Pulmonary artery endothelial cell (primary cell): ENCODE measurements at places on chromosomes 16 and 17. TPM values are rescaled to one million over a fixed set of nuclear protein-coding genes. Genes with fewer than 3 reads are reported as not detected.

The POLR3K gene
- total RNA-seq = 8.4 and 10.2 TPM in 2 replicates

The FN3K gene
- 4.2 and 5.3 TPM in 2 replicates for total RNA-seq

The CXCL16 gene
- 2.4 and 7.4 TPM in 2 replicates for total RNA-seq

The PPL gene
- 0.26 and 0.71 TPM in 2 replicates for total RNA-seq

The TMEM114 gene
- total RNA-seq = not detected in 2 replicates

The CACNA1G gene
- total RNA-seq = 0.04 TPM in 1 of 2 replicates, not detected in the other

The HSD17B1 gene
- total RNA-seq = 0.18 and 0.79 TPM in 2 replicates

The TNS4 gene
- total RNA-seq = 0.04 TPM in 1 of 2 replicates, not detected in the other

The CCL15 gene
- total RNA-seq = not detected in 2 replicates

The KRTAP16-1 gene
- not detected in 2 replicates for total RNA-seq

The DNAAF1 gene
- under 0.01 and 0.07 TPM in 2 replicates for total RNA-seq

The HBM gene
- not detected in 2 replicates for total RNA-seq

GRCh38 chr16:1337486-1337885, 4.0 kb downstream of the BAIAP3 start:
- DNase-seq = no peak

DNA sequence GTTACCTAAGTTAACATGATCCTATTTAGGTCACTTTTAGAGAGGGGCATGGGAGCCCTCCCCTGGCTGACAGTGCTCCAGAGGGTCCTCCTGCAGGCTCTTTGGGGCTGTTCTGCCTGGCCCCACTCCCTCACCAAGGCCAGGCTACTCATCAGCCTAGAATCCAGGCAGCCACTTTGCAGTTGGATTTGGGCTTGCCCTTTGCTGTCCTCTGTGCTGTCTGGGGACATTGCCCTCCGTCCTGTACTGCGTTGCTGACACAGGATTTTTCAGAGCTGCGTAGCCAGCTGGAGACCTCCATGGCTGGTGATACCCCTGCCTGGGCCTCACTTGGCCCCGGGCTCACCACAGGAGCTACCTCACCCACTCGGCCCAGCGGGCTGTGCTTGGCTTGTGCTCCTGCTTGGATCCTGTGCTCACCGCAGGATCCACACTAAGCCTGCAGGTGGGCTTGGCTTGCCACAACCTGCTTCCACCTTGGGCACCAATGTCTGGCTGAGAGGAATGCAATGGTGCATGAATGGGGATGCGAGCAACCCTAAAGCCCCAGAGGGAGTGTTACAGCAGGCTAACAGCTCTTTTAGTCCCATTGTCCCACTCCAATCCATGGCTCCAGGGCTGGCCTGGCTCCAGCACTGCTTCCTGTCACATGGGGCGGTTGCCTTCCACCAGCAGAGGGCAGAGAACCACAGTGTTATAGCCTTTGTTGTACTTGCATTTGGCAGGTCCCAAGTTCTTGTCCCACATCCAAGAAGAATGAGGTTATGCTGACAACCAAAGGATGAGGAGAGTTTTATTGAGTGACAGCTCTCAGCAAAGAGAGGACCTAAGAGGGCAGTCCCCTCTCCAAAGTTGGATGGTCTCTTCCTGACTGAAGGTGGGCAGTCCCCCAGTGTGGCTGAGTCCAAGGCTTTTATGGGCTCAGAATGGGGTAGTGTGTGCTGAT, 21.5 kb downstream of the CCL4 start:
- no peak for DNase-seq

DNA sequence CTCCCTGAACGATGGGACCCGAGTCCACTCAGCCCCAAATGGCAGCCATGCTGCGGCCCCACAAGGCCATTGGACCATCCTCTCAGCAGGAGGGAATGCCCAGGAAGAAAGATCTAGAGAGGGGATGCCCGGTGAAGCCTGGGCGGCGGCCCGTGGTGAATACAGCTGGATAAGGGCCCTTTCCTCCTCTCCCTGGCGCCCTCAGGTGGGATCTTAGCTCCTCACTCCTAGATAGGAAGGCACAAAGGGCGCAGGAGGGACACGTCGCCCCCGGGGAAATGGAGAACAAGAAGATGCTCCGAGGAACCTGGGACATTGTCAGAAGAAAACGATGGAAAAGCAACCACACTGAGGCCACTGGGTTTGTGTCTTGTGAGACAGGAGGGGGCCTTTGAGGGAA, 2.5 kb downstream of the CD300C start:
- DNase-seq = no peak

GRCh38 chr17:80456465-80457235, 19.8 kb downstream of the NPTX1 start:
- DNase-seq = no peak

DNA sequence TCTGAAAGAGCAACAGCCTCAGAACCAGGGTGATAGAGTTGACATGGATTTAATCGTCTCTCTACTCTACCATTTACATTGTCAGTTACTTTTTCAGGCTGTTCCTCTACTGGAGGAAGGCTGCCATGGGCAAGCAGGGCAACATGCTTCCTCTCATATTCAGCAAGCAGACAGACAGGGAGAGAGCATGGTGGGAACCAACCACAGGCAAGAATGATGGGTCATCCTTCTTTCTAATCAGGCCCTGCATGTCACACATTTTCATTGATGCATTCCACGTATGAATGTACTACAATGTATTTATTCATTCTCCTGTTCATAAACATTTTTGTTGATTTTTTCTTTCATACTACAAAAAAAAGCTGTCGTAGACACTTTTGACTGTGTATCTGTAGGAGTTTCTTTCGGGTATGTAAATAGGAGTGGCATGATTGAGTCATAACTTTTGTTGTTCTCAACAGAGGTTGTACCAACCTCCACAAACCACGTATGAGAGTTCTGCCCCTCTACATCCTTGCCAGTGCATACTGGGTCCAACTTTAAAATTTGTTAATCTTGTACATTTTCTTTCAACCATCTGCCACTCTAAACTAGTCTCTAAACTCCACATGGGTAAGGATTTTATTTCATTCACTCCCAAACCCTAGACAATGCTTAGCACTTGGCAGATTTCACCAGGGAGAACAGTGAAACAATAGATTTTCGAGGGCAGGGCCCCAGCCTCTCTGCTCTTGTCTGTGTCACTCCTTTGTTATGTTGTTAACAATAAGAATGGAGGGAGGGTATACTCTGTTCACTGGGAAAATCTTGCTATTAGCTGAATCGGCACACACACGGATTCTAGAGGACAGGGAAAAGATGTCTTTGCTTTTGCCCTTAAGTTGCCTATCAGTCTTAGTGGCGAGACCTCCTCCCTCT, 58.7 kb downstream of the CMC2 start:
- DNase-seq = no peak

DNA sequence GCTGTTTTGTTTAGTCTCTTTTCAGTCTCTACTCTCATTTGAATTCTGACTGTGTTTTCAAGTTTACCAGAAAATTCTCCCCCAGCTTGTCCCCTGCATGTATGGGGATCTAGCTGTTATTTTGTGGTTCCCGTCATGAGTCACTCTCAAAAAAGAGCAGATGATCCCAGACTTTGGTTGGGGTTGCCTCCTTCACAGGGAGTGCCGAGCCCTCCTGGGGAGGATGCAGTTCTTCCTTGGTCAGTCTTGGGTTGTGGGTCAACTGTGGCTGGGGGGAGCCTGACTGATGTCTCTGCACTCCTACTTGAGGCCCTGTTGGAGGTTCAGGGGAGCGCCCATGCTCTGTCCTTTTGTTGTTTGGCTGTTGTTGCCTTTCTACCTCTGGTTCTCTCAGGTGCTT, 37.7 kb downstream of the EPN2 start:
- no peak for DNase-seq

- DNase-seq = no peak
Observed at GRCh38 chr16:48330841-48331192, 54.4 kb downstream of the SIAH1 start.

DNA sequence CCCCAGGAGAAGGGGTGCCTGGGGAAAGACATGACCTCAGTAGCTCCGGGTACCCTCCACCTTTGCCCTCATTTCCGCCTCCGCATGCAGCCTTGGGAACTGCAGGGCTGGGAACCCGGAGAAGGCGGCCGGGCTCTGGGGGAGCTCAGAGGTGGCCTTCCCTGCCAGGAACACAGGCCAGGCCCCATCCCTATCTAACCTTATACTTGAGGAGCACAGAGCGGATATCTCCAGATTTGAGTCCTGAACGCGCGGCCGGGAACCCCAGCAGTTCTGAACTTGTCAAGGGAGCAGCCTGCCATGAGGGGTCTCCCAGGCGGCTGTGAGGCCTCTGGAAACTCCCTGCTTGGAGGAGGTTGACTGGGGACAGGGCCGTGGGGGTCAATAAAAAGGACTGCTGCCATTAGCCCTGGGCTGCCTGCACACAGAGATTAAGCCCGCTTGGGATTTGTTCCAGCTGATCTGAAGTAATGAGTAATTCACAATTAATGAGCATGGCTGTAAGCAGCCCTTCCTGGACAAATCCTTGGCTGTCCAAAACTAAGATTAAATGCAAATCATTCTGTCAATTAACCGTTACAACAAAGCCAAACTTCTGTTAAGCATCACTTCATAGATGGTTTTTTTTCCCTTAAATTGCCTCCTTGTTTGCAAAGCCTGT, 26.3 kb upstream of the METRNL start:
- DNase-seq = no peak

- DNase-seq = no peak
Observed at GRCh38 chr16:3459401-3460090, 16.1 kb downstream of the NAA60 start.

DNA sequence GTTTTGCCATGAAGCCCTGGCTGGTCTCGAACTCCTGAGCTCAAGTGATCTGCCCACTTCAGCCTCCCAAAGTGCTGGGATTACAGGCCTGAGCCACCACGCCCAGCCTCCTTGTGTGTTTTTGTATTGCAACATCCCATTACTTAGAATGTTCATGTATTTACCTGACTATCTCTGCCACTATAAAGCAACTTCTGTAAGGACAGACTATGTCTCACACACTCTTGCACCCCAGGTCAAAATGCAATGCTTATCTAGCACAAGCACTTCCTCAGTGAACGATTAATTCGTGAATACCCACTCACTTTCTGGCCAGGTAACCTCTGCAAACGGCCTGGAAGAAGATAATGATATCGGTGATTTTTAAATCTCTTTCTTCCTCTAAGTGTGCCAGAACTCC, 82.6 kb downstream of the NDEL1 start:
- no peak for DNase-seq

DNA sequence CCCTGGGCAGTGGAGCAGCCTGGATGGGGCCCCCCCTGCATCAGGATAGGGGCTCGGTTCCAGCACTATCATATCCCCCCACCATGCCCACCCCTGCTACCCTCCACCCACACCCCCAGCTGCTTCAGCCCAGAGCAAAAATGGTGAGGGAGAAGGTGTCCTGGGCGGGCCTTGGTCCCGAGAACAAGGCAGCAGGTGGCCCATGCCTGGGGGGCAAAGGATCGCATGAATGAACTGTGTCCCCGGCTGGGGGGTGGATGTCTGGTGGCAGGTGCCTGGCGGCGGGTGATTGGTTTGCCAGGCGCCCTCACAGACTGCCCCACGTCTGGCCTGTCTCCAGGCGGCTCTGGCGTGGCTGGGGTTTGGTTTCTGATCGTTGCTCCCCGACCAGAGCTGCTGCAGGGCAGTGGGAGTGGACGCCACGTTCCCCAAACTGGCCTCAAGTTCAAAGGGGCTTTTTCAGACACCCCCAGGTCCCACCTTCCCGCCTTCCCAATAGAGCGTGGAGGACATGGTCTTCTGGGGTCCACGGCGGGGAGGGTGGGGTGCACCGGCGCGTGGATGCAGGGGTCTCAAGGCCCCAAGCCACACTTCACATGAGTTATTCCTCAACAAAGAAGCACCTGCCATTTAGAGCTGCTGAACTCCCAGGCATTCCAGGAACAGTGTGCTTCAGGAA, 12.6 kb downstream of the UTS2R start:
- DNase-seq = no peak

GRCh38 chr17:74211141-74211911, 2.0 kb upstream of the TTYH2 start:
- no peak for DNase-seq

GRCh38 chr17:19299214-19299747, 62.1 kb downstream of the EPN2 start:
- DNase-seq = no peak
